ENCODE measurements at places on chromosomes 7 and 10.

DNA sequence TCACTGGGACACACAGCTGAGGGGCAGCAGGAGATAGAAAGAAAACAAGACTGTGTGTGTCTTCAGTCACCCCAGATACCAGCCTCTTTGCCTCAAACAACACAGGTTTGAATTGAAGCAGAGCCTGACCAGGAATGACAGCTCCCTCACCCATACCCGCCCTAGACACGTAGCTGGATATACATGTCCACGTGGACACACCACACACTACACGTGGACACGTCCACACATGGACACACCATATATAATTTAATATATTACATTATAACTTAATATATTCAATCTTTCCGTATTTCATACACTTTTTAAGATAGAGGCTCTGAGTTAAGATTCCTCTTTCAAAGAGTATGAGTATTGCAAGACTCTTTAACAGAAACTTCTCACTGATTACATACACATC, 11.3 kb downstream of the GDF2 start:
- DNase-seq, result no peak

GRCh38 chr10:7438196-7438986, 27.6 kb upstream of the SFMBT2 start:
- no peak for DNase-seq

GRCh38 chr10:93992400-93993030, 1.2 kb upstream of the PLCE1 start:
- DNase-seq, result no peak

GRCh38 chr10:62264702-62265436, 3.8 kb downstream of the RTKN2 start:
- DNase-seq, result no peak

DNA sequence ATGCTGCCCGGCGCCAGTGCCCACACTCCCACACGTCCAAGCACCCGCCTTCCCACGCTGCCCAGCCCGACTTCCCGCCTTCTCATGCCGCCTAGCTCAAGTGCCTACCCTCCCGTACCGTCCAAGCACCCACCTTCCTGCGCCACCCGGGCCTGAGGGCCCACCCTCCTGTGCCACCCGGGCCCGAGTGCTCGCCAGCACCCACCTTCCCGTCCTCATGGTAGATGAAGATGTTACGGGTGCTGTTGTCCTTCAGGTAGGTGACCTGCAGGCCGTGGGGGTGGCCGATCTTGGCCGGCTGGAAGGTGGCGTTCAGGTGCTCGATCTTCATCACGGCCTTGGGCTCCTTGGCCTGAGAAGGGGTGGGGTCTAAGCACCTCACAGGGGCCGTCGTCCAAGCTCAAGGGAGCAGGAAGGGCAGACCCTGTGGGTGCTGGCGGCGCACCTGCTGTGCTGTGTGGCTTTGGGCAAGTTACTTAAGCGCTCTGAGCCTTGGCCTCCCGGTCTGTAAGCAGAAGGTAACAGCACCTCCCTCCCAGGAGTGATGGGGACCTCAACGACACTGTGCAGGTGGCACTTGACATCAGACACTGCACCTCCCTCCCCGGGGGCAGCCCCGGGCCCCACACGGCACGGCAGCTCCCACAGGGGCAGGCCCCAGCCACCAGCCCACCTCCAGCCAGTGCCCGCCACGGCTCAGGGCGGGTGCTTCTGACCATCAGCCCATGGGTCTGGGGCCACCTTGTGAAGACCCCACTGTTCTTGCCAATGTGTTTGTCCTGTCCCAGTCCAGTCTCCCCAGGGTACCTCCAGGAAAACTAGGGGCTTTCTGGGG, 27.8 kb downstream of the GET4 start:
- DNase-seq, result no peak

DNA sequence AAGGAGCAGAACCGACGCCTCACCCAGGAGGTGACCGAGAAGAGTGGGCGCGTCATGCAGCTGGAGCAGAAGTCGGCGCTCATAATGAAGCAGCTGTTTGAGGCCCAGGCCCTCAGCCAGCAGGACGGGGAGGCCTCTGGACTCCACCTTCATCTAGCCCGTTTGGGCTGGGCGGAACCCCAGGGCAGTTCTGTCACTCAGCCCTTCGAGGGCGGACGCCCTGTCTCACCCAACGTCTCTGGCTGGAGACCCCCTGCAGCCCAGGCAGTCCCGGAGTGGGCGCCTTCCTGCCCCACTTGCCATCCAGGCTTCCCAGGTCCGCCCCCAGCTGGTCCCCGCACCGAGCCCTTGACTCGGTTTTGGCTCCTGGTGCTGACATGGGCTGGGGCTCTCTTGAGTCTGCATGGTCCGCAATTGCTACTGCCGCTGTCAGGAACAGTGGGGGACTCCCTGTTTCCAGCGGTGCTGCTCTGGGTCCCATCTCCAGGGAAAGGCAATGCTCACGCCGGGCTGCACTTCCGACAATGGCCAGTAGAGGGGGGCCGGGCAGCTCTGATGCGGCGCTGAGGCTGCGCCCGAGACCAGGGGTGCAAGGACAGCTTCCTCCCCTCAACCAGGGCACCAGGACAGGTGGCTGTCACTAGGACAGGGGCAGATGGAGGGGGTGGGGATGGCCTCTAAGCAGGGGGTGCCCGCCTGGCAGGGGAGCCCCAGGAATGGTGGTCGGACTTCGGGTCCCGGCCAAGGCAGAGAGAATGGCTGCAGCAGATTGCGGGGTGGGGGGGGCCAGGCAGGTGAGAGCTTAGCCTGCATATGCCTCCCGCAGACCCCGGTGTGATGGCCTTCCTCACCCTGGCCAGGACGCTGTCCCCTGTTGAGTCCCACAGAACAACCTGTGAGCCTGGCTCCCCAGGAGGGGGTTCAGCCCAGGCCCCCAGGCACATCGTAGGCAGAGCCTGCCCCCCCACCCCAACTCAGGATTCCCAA, 71.2 kb upstream of the KCTD7 start:
- peak; percentile 63 for DNase-seq

GRCh38 chr7:128197589-128197988, 43.5 kb upstream of the LEP start:
- DNase-seq, result no peak

All from thyroid gland (tissue), 4 donors.